Activated T-helper 1 cell treated with Interleukin-2 at 50 U/mL for 16 hours (primary cell): ENCODE measurements at places on chromosomes 12 and 14.

- no peak for DNase-seq
These were observed 4.1 kb downstream of the OXA1L start for GRCh38 chr14:22770481-22771187.

- DNase-seq = no peak
These were observed 19.9 kb downstream of the TMEM233 start for GRCh38 chr12:119613319-119613936.

- no peak for DNase-seq
These were observed 89.1 kb upstream of the ZDHHC17 start for GRCh38 chr12:76674669-76675315.

DNA sequence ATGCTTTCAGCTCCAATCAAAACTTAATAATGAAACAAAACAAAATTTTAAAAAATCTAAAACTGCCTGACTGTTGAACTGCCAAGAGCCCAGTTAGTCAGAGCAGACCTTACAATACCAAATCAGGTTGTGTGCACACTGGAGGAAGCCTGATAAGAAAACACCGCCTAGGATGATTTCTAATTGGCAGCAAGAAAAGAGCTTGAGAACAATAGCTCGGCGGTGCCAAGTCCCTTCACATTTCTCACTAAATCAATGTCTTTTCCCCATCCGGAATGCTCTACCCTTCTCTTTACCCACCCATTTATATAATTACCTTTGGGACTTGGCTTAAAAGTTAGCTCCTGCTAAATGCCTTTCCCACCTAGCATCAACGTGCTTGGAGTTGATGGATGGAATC, 256.7 kb downstream of the C12orf75 start:
- DNase-seq = no peak

- DNase-seq = no peak
These were observed 202.3 kb upstream of the PRMT8 start for GRCh38 chr12:3288690-3289089.

GRCh38 chr12:76173756-76174155, 89.3 kb upstream of the NAP1L1 start:
- no peak for DNase-seq

- DNase-seq = no peak
These were observed 15.1 kb downstream of the NUAK1 start for GRCh38 chr12:106123551-106124081.

GRCh38 chr12:120649442-120650232, 9.2 kb downstream of the CABP1 start:
- DNase-seq = no peak

- DNase-seq = no peak
These were observed 30.6 kb downstream of the WIF1 start for GRCh38 chr12:65090461-65090860.

- no peak for DNase-seq
These were observed 19.1 kb downstream of the TUNAR start for GRCh38 chr14:95895720-95896119.

GRCh38 chr12:62618319-62618718, 151.7 kb downstream of the MON2 start:
- DNase-seq = no peak

DNA sequence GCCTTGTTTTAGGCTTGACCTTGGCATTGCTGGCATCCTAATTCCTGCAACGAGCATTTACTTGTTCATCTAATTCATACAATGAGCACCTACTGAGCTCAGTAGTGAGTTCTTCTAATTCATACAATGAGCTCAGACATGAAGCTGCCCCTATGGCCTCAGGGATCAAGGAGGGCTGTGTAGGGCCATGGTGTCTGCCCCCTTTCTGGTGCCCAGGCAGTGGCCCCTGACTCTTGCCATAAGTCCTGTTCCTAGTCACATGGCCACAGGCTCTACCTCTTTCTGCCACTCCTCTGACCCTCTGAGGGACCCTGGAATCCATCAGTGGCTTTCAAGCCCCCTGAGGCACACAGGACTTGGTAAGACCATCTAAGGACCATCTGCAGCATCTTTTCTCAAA, 148.8 kb downstream of the ZFP36L1 start:
- no peak for DNase-seq

GRCh38 chr14:61703342-61704129, 8.2 kb downstream of the HIF1A start:
- no peak for DNase-seq

DNA sequence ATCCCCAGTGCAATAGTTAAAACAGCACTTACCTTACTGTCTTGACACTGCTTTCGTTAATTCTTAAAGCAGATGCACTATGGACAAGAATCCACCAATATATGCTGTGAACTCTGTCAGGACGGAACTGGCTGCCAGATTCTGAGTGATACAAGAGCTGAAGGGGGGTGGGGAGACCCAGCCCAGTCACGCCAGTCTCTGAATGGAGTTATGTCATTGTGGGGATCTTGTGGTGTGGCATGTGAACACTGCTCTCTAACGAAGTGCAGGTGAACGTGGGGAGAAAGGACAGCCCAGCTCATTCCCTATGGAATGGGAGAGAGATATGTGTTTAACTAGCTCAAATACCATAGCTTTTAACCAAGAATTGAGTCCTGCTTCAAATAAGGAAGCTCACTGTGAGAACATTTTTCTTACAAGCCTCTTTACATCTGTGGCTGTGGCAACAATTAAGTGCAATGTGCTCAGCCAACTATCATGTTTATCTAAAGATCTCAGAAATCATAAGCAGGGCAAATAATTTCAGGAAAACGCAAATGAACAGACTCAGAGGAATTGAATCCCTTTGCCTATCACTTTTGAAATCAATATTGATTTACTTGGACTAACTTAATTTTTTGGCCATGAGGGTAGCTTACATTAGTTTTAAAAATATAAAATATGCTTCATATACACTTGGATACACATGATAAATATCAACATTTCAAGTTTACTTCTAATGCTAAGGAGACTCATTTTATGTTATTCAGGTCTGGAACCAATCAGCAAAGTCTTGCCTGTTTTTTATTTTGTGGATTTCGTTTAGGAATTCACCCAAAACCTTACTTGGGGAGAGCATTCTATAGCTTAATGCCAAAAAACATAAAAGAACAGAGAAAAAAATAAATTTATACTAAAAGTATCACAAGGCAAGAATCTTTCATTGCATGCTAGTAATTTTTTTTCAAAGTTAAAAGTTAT, at the start of gene LUM:
Gene LUM, minus strand, starts transcription at position 129 of the 960 bp plus-strand sequence. CDS start 2,515 bp downstream, outside the sequence.
- no peak for DNase-seq

- DNase-seq = no peak
These were observed 139.0 kb downstream of the SYNE2 start for GRCh38 chr14:63991833-63992232.

DNA sequence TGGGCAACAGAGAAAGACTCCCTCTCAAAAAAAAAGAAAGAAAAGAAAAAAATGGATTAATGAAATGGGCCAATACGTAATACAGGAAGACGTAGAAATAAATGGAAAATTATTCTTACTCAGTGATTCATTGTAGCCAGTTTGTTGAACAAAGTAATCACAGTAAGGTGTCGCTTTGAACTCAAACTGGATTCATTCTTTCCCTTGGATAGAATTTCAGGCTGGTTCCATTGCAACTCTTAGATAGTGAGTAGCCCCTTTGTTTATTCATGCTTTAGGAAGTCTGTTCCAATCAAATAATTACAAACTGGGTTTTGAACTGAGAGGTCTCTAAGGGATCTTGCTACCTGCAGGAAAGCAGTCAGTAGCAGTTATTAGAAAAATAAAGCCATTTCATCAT, 42.3 kb upstream of the PAPOLA start:
- DNase-seq = no peak

DNA sequence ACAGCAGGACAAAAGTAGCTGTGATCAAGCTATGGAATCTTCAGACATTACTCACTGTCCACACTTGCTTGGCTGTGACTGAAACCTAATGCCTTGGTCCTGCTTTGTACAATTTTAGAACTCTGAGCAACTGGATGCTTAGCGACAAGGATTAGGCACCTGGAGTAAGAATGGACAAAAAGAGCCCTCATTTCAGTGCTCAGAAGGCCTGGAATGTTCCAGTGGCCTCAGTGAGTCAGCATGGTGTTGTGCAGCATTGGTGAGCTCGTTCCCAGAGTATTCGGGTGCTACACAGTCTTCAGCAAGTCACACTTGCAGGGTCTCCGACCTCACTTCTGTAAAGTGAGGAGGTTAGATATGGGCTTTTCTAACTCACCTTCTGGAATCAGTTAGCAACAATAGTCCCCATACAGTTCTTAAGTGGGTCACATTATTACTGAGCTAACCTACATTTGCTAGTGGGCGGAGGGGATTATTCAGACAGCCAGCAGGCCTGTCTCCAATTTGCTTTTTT, 108.0 kb upstream of the MDM1 start:
- DNase-seq = no peak

GRCh38 chr14:73616831-73617230, 4.5 kb downstream of the ACOT6 start:
- no peak for DNase-seq

DNA sequence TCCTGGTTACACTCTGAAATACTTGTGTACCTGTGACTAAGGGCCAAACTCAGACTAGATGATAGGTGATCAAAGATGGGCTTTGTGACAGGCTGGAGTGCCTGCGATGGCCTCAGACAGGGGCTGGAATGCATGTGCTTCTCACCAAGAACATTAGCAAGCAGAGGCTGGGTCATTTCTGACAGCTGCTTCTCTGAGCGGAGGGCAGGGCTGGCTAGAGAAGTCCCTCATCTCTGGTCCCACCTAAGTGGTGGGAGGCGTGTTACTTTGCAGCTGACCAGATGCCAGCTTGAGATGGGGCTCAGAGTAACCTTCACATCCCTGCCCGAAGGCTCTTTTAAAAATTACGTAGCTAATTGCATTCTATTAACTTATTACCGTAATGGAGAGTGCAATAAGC, 106.8 kb upstream of the RTL1 start:
- no peak for DNase-seq

DNA sequence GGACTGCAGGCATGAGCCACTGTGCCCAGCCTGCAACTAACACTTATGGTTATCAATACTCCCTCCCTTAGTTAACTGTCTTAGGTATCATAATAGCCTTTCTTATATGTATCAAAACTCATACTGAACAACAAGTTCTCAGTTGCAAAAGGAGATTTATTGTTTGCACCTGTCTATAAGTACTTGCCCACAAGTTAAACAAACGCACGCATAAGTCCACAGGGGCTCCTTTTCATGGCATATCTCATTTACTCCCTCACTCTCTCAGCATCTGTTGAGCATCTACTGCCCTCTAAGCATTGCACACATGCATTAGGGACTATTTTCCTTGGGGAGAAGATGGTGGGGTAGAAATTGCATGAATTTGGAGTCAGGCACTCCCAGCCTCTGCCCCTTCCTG, 46.7 kb upstream of the CORO1C start:
- DNase-seq = no peak

DNA sequence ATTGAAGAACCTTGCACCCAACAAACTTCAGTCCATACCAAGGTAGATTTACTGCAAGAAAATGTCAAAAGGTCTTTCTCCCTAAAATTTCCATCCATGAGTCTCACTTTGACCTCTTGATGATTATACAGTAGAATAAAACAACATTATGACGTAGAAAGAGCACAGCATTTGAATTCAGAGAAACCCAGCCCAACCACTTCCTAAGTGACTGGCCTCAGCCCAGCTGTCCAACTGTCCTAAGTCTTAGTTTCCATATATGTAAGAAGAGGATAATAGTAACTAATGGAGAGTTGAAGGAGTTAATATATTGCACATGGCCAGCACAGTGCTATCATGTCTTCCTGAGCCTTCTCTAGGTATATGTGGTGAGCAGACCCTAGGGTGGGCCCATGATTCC, 41.0 kb upstream of the NELL2 start:
- no peak for DNase-seq

- DNase-seq = no peak
These were observed 278.8 kb downstream of the ZFP36L1 start for GRCh38 chr14:68513838-68514607.

GRCh38 chr14:100408350-100409002, 85.3 kb downstream of the SLC25A47 start:
- no peak for DNase-seq

DNA sequence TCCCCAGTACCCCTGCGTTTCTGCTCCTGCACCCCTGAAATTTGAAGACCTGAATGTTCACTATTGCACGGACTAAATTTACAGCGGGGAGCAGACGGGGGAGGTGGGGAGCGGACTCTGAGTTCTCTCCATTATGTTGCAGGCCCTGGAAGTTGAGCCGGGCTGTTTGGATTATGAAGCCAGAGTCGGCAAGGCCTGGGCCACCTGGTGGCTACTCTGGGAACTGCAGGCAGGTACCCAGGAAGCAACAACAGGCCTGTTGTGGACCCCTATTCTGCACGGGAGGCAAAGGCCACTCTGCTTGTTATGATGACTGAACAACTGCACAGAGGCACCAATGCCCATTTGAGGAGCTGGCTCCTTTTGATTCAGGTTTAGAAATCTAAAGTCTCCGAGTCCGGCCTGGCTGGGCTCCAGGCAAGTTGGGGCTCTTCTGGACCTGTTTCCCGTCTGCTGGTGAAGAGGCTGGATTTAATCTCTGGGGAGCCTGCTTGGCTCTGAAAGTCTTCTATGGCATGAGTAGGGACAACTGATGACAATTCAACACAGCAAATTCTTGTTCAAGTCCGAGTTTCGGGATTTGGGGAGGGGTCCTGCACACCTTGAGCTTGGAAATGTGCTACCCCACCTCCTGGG, 34.1 kb upstream of the FAM181A start:
- peak; percentile 40 for DNase-seq

- no peak for DNase-seq
These were observed 10.0 kb upstream of the RHEBL1 start for GRCh38 chr12:49079793-49080192.

DNA sequence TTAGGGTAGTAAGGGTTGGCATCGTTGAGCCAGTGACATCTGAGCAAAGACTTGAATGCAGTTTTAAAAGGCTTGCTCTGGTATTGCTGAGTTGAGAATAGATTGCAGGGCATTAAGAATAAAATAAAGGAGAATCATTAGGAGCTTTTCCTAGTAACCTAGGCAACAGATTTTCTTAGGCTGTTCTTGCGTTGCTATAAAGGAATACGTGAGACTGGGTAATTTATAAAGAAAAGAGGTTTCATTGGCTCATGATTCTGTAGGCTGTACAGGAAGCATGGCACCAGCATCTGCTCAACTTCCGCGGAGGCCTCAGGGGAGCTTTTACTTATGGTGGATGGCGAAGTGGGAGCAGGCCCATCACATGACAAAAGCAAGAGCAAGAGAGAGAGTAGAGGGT, 97.4 kb downstream of the RAD51B start:
- no peak for DNase-seq

DNA sequence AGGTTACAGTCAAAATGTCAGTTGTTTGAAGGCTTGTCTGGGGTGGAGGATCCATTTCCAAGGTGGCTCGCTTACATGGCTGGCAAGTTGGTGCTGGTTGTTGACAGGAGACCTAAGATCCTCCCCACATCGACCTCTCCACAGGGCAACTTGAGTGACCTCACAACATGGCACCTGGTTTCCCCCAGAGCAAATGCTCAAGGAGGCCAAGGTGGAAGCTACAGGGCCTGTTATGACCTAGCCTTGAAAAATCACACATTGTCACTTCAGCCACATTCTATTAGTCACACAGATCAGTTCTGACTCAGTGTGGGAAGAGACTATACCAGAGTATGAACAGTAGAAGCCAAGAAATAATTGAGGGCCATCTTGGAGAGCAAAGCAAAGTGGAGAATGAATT, 11.3 kb upstream of the GNG2 start:
- no peak for DNase-seq
